ENCODE measurements at places on chromosomes 6 and 20.

DNA sequence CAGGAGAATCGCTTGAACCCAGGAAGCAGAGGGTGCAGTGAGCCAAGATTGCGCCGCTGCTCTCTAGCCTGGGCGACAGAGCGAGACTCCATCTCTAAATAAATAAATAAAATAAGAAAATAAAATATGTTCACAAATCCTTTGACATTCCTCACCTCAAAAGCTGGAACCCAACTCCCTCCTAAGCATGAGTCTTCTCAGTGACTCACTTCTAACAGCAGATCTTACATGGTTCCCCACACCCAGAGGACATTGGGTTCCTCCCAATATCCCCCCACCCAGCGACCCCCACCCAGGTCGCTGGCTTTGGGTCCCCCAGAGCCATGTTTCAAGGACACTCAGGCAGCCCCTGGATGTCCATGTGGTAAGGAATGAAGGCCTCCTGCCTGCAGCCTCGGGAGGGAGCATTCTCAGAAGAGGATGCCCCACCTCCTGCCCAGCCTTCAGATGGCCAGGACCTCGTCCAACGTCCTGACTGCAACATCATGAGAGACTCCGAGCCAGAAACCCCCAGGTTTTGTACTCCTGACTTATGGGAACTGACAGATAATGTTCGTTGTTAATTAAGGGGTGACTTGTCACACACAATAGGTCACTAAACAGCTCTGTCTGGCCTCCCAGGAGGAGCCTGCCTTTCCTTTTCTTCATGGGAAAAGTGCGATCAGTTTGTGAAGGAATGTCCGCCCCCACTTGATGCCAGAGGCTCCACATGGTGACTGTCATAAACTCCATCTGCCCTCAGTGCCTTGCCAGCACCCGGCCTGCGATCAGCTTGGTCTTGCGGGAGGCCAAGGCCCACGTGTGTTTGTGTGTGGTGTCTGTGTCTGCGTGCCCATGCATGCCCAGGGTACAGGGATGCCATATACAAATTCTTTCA, 10.1 kb upstream of the GMEB2 start:
- DNase-seq = no peak

DNA sequence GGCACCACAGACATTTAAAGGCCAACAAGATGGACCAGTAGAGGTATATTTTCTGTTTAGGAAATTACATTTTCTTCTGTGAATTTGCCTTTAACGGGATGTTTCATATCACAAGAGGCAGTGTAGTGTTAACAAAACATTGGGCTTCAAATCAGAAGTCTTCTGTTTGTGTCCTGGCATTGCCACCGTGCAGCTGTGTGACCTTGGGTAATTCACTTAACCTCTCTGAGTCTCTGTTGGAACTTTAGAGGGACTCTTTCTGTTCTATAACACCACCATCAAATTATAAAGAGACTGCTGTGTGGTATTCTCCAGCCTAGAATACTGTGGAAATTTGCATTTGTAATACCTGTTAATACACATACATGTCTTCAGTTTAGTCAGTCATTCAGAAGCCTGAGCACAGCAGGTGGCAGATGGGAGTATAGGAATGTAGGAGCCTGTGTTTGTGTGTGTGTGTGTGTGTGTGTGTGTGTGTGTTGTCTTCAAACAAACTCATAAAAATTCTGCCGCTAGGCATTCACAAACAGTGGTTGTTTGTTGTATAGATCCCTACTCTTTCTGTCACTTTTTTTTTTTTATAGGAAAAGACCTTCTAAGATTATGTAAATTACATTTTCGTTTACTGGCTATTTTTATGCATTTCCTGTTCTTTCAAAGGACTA, 22.6 kb downstream of the UST start:
- DNase-seq = no peak

DNA sequence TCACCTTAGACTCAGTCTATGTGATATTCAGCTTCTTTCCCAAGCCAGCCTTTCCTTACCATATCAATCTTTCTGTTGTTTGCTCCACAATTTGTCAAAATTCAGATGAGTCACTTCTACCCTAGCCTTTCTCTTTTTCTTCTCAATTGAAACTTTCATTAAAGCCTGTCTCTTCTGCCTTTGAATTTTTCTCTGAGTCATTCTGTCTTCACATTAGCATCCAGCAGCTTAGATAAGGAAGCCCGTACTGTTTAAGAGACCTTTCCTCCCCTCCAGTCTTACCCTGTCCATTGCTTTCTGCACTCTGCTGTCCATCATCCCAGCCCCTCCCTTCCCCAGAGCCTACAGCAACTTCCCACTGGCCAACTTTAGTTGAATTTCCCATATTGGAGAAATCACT, 34.9 kb upstream of the RALGAPA2 start:
- no peak for DNase-seq

GRCh38 chr6:111788379-111789276, 84.6 kb downstream of the FYN start:
- no peak for DNase-seq

DNA sequence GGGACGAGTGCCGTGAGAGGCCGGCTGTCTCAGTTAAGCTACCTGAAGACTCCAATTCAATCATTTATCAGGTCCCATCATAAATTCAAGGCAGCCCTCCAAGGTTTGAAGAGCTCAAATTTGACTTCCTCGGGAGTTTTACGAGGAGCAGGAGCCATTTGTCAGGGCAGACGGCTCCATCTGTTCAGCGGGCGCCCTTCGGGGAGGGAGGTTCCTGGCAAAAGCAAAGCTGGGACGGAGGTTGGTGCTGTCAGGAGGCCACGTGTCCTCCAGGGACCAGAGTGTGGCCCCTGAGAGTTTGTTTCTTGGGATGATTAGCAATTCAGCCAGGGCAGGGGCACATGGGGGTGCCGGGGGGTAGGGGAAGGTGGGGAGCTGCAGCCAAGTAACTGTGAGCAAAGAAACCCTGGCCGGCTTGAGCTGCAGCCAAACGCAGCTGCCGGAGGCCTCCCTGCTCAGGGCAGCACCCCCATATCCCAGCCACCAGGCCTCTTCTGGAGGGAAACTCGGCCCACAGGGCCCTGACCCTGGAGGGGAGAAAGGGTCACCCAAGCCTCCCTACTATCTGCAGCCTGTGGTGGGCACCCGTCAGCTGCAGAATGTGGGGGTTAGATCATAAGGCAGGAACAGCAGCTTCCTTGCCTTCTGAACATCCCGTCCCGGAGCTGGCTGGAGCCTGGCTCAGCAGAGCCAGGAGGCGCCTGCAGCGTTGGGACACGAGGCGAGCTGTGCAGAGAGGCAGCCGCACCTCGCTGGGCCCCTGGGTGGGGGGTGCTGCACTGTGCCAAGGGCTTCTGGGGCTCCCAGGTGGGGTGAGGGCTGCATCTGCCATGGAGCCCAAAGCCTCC, 63.6 kb upstream of the GATA5 start:
- no peak for DNase-seq

DNA sequence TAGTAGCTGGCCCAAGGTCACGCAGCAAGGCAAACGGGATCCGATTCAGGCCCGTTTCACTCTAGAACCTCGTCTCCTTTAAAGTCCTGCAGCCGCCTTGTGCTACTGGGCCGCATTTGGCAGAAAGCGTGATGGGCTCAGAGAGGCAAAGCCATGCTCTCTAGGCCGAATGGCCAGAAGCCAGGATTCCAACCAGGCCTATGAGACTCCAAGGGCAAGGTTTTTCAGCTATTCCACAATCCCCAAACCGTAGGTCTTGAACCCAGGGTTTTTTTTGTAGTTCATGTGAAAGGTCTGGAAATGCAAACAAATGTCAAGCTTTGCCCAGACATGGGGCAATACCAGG, 174.1 kb downstream of the PREX1 start:
- DNase-seq = no peak

DNA sequence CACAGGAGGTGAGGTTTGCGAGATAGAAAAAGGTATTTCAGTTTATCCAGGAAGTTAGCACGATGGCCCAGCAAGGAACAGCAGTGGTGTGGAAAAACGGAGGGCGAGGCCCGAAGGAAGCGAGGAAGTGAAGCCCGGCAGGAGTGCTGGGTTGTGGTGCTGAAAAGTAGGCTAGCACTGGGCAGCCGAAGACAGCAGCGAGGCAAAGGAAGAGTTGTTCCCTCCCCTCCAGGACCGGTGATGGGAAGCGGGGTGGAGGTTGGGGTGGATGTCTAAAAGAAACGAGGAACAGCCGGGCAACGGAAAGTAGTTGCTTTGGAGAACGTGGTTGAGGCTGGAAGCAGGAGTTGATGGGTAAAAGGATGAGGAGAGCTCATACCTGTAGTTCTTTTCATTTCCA, 1.4 kb downstream of the METTL24 start:
- no peak for DNase-seq

DNA sequence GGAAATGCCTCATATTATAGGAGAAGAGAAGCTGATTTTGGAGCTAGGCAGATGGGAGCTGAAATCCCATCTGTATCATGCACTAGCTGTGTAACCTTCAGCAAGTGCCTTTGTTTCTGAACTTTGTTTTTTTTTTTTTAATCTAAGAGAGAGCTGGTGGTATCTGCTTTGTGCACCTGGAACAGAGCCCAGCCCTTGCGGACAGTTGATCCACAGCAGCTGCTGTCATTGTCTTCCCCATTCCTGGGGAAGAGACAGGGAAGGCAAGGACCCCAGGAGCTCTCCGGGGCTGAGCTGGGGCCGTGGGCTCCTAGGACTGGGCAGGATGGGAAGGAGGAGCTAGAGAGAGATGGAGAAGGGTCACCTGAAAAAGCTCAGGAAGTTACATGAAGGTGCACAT, 92.1 kb downstream of the SYNJ2 start:
- DNase-seq = no peak

DNA sequence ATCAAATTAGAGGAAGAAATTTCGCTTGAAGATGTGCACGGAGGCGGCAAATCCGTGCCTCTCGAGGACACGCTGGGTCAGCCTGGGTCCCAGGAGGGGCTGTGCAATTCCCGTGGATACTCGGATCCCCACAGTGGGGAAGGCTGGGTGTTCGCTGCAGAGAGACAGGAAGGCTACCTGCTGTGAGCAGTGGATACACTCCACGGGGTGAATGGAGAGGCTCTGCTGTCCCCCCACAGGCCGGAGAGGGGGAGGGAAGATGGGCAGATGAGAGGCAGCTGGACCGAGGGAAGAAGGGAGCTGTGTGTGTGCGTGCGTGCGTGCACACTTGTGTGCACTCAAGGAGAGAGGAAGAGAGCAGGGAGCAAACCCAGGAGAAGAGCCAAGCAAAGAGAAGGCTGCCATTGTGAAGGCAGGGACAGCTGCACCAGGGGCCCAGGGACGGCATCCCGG, 57.3 kb downstream of the SULF2 start:
- DNase-seq = no peak

GRCh38 chr6:28664870-28665396, 139.3 kb downstream of the GPX5 start:
- DNase-seq = no peak

- DNase-seq = no peak
Observed at GRCh38 chr6:151783692-151784091, 23.8 kb upstream of the ESR1 start.

GRCh38 chr20:3661814-3662665, 1.2 kb downstream of the GFRA4 start:
- DNase-seq = no peak

DNA sequence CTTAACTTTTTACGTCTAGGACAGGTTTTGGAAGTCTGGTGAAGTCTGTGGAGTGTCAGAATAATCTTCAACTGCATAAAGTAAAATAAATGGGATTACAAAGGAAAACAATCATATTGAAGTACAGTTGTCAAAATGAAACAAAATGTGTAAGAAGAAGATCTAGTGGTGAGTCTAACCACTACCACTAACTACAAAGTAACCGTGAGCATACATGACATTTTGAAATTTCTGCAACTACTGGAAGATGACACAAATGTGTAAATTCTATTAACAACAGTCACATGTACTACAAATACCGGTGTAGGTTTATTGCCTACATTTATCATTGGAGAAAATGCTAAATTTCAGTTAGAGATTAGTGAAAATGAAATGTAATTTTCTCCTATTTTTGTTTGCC, 29.7 kb downstream of the VPS52 start:
- DNase-seq = no peak

GRCh38 chr6:56714982-56715456, 72.3 kb upstream of the DST start:
- DNase-seq = no peak
